ENCODE measurements at places on chromosomes 5 and 9. TPM values are rescaled to one million over a fixed set of nuclear protein-coding genes. Genes with fewer than 3 reads are reported as not detected.
A peak's percentile ranks its signal among the peaks of the same experiment; 100 is the strongest.

DNA sequence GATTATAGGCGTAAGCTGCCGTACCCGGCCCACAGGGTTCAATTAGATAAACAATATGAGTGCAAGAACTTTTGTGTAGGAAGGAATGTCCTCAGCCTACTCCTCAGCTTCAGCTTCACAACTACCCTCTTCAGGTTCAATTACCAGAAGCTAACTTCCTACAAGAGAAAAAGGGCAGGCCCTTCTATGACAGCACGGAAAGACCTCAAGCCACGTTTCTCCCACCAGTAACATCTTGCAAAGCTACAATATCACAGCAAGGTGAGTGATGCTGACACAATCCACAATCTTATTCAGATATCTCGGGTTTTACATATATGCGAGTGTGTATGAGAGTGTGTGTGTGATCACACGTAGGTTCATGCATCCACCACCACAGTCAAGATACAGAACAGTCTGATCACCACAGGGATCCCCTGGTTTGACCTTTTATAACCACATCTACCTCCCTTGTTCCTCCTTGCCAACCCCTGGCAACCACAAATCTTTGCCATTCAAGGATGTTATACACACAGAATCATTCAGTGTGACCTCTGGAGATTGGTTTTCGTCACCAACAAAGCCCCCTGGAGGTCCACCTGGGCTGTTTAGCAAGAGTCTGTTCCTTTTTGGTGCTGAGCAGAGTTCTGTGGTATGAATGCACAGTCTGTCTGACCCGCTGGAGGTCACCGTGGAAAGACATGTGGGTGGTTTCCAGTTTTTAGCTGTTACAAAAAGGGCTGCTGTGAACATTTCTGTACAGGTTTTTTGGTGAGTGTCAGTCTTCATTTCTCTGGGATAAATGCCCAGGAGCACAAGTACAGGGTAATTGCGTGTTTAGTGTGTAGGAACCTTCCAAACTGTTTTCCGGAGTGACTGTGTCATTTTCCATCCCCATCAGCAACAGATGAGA, 38.2 kb downstream of the IPPK start:
- no peak overlapping the region for H3K4me3 ChIP-seq
- H3K36me3 ChIP-seq = peaks cover 7% of the 10 kb centered on the region
- H3K27me3 ChIP-seq = no peaks in the 10 kb centered on the region
- H3K27ac ChIP-seq = no peak overlapping the region
- no peaks in the 10 kb centered on the region for H3K4me1 ChIP-seq

Gene EQTN
- total RNA-seq = not detected

GRCh38 chr5:108911055-108911454, 163.4 kb downstream of the FER start:
- no peak for DNase-seq
- no peak overlapping the region for H3K27ac ChIP-seq
- H3K4me1 ChIP-seq = no peaks in the 10 kb centered on the region
- H3K4me3 ChIP-seq = no peak overlapping the region
- no peaks in the 10 kb centered on the region for H3K36me3 ChIP-seq

Gene C9
- not detected for total RNA-seq

DNA sequence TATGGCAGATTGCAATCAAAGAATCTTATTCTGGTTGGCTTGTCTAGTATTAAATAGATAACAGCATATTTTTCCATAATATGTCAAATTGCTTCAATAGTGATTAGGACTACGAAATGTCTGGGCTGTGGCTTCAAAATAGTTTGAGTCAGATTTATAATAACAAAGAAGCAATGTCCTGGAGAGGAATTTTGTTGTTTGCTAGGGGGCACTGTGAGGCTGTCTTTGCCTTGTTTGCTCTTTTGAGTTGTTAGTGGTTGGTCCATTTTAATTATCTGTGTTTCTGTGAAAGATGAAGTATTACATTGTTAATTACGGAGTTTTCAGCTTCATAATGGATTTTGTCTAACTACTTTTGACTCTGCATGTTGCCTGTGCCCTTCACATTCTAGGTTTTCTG, 713.6 kb downstream of the TLE4 start:
- H3K4me3 ChIP-seq = no peak overlapping the region
- H3K27me3 ChIP-seq = no peaks in the 10 kb centered on the region
- DNase-seq = peak; percentile 9
- no peaks in the 10 kb centered on the region for H3K4me1 ChIP-seq
- no peak overlapping the region for H3K27ac ChIP-seq

DNA sequence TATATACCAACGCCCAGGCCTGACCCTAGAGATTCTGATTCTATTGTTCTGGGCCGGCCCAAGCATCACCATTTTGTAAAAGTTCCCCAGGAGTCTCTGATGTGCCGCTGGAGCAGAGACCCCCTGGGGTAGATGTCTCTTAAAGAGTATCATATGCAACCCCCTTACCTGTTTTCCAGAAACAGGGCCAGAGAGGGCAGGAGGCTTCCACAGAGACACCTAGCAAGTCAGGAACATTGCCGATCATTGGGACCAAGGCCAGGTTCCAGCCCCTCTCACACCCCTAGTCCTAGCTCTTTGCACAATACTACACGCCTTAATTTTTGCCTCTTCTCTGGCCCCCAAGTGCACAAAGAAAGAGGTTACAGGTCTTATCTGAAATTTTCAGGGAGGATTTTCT, 63.8 kb downstream of the TMOD1 start:
- no peak overlapping the region for H3K27ac ChIP-seq
- peaks cover 38% of the 10 kb centered on the region for H3K4me1 ChIP-seq
- no peak overlapping the region for H3K4me3 ChIP-seq
- no peak for DNase-seq

- no peak overlapping the region for H3K4me3 ChIP-seq
- no peaks in the 10 kb centered on the region for H3K36me3 ChIP-seq
- DNase-seq = peak; percentile 14
- H3K27me3 ChIP-seq = no peaks in the 10 kb centered on the region
Observed at GRCh38 chr5:75037106-75037505, 15.3 kb downstream of the GCNT4 start.

Gene F2RL1
- total RNA-seq = 13.1 TPM

DNA sequence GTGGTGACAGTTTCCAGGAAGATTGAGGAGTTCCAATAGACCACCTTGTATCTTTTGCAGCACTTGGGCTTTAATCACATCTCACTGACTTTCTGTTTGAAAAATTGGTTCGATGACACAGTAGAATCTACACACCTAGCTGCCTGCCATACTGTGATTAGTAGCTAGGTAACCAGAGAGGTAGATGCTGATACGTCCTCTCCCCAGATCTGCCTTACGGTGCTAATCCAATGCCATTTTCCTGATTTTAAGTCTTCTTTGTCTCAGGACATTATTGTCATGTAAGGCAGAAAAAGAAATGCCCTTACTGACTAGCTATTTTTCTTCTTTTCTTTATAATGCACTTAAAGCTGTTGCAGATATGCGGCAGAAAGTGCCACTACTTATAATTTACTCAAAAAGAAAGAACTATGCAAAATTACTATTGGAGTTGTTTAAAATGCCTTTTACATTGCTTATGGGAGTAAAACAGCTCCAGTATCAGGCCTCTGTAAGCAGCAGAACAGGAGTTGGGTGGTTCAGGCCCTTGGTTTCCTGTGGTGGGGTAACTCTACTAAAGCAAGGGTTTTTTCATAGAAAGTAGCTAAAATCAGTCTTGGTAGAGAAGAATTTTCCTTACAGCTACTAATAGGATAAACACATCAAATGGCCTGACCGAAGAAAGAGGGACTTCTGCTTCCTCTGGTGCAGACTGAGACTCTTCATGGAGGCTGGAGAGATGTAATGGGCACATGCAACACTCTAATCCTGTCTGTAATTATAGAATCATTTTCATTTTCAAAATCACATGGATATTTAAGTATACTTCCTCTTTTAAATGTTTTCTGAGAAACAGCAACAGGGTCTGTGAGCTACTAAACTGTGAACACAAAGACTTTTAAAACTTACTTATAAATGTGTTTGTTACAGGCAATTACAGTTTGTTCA, 177.2 kb downstream of the MAPKAP1 start:
- H3K4me1 ChIP-seq = peaks cover 39% of the 10 kb centered on the region
- no peak overlapping the region for H3K4me3 ChIP-seq
- no peak overlapping the region for H3K27ac ChIP-seq
- H3K36me3 ChIP-seq = no peaks in the 10 kb centered on the region
- DNase-seq = no peak

All from thyroid gland (tissue), 4 donors.